AG08395 (cell line): ENCODE measurements at places on chromosomes 12 and 14.
A peak's percentile ranks its signal among the peaks of the same experiment; 100 is the strongest.

DNA sequence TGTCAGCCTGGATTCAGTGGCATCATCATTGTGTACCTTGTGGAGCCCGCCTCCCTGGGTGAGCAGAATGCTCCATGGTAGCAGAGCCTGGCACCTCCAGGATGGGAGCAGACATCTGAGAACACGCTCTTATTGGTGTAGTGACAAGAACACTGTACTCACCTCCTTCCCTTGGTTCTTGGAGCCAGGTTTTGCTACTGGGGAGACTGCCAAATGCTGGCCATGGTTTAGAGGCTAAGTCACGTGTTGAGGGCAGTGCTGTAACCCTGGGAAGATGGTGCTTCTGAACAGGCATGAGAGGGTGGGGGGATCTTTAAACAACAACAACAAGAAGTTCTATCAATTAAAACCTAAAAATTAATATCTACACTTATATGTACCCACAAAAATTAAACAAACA lies 47.6 kb upstream of the ASPG start:
- no peak for DNase-seq

- no peak for DNase-seq
Measured at GRCh38 chr12:89263900-89264299, 88.4 kb downstream of the DUSP6 start.

- no peak for DNase-seq
Measured at GRCh38 chr14:96735526-96735925, 61.7 kb upstream of the VRK1 start.

DNA sequence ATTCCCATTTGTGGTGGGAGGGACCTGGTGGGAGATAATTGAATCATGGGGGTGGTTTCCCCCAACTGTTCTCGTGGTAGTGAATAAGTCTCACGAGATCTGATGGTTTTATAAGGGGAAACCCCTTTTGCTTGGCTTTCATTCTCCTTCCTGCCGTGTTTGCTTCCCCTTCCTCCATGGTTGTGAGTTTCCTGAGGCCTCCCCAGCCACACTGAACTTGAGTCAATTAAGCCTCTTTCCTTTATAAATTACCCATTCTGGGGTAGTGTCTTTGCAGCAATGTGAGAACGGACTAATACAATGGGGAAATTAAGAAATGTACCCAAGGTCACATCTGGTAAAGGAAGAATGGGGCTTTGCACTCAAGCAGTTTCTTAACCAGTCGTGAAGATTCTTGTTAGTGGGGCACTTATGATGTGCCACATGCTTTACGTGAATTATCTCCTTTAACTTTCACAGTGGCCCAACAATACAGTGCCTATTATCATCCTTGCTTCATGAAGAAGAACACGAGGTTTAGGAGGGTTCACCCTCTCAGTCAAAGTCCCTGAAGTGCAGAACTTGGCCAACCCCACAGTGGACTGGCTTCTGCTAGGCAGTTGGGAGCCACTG lies 234.3 kb downstream of the EFCAB11 start:
- no peak for DNase-seq

DNA sequence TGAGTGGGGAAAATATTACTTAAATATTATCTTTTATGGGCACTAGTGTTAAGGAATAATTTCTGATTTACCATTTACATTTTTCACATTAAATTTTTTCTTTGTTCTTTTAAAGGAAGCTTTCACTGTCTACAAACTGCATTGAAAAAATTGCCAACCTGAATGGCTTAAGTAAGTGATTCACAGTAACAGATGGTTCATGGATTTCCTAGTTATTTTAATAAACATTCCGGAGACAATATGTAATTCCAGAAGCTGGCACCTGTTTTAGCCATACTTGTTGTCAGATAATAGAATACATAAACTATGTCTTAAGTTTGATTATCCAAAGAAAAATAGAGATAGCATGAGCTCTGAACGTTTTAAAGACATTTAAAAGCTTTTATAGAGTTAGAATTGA lies 17.1 kb downstream of the DNAL1 start:
- DNase-seq = no peak

- peak; percentile 63 for DNase-seq
Measured at GRCh38 chr12:18462442-18462841, 201.1 kb downstream of the PIK3C2G start.

DNA sequence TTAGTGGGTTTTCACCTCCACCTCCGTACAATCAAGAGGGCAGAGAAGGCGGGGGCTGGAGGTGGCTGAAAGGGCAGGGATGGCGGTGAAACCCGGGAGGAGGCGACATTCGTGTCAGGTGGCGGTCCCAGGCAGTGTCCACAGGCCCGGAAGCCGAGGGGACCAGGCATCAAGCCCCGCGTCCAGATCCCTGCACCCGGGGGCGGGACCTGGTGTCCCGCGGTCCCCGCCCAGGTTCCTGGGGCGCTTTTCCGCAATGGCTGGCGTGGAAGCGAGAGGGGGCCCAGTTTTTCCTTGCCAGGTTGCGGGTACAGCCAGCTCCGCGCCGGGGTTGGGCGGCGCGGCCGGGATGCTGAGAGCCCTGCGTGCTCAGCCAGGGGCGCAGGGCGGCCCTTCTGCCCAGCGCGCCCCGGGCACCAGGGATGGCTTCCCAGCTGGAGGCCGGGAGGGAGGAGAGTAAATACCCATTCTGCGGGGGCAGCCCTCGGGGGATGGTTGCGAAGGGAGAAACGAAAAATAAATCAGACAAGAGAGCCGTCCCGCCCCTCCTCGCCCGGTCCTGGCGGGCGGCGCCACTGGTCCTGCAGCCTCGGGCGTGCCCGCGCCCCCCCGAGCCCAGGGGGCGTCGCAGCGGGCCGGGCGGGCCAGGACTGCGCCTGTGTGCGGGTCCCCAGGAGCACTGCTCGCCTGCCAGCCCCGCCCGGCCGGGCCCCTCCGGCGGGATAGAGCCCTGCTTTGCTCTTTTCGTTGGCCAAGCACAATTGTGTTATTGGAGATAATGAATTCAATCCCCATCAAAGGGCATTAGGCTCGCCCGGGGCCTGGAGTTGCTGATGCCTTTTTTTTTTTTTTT lies 11.5 kb downstream of the FOXA1 start:
- no peak for DNase-seq

- DNase-seq = no peak
Measured at GRCh38 chr12:58648176-58648575, 272.1 kb downstream of the LRIG3 start.

DNA sequence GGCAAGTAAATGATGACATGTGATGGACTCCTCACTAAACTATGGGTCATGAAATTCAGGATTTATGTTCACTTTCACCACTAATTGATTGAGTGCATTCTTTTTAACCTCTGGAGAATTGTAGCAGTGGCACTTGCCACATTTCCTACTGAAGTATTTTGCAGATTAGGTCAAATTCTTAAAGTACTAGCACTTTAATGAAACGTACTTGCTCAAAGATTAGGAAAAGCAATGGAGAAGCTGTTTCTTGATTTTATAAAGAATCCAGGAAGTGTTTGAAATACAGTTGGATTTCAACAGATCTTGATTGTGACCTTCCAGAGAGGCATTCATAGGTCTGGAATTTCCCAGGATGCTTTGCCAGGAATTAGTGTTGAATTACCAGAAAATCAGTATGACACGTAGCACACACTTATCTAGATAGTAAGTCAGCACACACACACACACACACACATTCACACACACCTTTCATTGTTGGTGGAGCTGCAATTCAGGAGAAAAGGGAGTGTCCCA lies 162.6 kb downstream of the MYRFL start:
- DNase-seq = peak; percentile 78

- DNase-seq = no peak
Measured at GRCh38 chr14:99420711-99421110, 59.9 kb downstream of the SETD3 start.

GRCh38 chr12:8860165-8860961 lies 37.9 kb downstream of the A2ML1 start:
- peak; percentile 47 for DNase-seq

GRCh38 chr14:60241091-60241490 lies 7.9 kb upstream of the PPM1A start:
- no peak for DNase-seq

- no peak for DNase-seq
Measured at GRCh38 chr14:106662936-106663550, 1136.7 kb downstream of the TMEM121 start.

GRCh38 chr14:100246809-100247428 lies 8.0 kb downstream of the YY1 start:
- DNase-seq = peak; percentile 56

DNA sequence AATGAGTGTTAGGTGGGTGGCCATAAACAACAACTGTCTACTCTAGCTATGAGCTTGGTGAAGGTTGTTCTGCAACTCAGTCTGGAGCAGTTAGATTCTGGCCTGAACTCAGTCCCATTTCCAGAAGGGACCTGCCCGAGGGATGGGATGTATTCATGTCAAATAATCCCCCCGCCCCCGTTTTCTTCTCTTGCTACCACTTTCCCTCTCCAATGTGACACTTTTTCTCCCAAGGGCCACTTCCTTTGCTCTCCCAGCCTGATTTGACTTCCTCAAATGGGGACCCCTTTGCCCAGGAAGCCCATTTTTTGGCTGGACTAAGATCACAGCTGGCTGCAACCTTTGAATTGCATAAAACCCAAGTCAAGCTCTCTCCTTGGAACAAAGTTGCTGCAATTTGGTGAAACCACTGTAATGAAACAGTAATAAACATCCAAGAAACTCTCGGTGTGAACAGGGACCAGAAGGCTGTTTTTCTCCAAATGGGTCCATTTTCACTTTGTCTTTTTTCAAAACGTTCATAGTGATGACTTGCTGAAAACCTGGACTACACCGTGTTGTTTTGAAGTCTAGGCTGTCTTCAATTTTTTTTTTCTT lies 137.2 kb upstream of the GSC start:
- DNase-seq = no peak

DNA sequence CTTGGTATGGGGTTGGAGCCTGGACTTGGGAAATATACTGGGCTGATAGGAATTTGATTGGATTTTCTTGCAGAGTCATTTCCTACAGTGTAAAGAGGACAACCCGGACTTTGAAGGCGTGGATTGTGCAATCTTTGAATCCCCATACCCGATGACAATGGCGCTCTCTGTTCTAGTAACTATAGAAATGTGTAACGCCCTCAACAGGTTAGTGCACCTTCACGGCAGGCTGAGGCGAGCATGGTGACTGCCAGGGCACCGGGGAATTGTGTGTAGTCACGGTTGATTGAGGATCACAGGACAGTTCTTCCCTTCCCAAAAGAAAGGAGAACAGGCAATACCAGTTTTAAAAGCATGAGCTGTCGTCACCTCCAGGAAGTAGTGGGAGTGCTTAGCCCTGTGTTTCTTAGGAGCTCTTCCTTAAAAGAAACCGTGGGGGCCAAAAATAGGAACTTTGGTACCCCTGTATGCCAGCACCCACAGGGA lies 58.3 kb downstream of the ANAPC7 start:
- no peak for DNase-seq

- no peak for DNase-seq
Measured at GRCh38 chr12:90839346-90839745, 115.6 kb downstream of the CCER1 start.

DNA sequence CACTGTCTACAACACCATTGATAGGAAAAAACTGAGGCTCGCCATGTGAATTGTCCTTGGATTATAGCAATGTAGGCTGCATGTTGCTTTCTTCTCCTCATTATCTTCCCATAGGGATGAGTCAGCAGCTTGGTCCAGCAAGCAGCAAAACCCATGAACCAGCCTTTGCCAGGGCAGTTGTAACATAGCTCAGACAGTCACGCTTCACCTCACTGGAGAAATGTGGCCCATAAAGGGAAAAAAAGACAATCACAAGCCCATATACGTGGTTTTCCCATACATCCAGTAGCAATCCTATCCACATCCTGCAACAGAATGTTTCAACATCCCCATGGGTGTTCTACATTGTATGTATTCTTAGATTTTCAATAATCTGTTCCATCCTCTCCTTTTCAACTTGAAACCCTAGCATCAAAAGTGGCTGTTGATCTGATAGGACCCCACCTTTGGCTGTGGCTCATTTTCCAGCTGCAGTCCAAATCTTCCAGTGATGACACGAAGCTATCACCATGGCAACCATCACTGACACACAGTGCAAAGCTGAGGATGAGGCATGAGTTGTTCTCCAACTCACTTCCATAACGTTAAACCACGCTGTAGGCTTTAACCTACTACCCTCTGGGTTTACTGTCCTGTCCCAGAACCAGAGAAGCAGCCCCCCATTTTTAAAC lies 34.0 kb downstream of the GRIN2B start:
- DNase-seq = no peak

DNA sequence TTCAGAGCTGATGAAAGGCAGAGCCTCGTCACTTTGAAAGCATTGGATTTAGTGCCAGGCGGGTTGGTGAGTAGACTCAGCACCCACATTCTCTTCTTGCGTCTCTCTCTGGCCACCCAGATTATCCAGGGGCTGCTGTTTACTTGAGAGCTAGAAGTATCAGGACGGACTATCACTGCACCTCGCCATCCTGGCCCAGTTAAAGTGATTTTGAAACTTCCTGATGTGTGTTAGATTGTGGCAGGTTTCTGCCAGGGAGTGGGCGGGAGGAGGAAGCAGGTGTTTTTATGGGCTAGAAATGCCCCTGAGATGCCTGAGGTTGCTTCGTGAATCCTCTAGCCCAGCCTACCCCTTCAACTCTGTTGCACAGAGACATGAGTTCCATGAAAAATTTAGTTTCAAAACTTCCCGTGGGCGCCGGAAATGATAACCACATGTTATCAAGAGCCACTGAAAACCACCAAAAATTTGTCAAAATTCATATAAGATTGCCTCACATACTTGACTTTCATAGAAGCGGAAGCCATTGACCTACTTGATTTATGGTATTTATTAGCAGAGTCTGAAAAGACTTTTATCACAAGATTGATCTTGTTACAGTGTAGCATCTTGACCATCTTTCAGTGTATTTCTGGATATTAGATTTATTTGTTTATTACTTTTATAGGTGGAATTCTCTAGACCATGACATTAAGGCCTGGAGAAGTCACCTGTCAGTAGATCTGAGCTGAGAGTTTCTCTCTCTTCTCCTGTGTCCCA lies 466.0 kb downstream of the RAD51B start:
- DNase-seq = peak; percentile 20

DNA sequence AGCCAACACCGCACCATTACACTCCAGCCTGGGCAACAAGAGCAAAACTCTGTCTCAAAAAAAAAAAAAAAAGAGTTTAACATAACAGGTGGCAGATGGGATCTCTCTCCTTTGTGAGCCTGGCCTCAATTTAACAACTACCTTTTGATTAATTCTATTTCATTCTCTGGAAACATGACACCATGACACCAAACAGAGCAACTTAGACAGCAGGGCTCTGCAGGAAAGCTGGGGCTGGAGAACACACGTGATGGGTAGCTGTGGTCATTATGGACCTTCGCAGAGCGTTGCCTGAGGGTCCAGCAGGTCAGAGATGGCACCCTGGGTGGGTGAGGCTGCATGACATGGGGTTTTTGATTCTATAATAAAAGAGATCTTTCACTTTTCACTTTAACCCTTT lies 1.7 kb upstream of the DGLUCY start:
- DNase-seq = no peak

GRCh38 chr12:131112021-131112420 lies 158.3 kb downstream of the ADGRD1 start:
- peak; percentile 62 for DNase-seq

- no peak for DNase-seq
Measured at GRCh38 chr12:83040991-83041390, 354.3 kb downstream of the TMTC2 start.

GRCh38 chr12:11839091-11839641 lies 189.7 kb downstream of the ETV6 start:
- no peak for DNase-seq

- no peak for DNase-seq
Measured at GRCh38 chr14:91299121-91300115, 54.9 kb upstream of the GPR68 start.
